ENCODE measurements at places on chromosomes 2 and 18.
A peak's percentile ranks its signal among the peaks of the same experiment; 100 is the strongest.

GRCh38 chr2:109054865-109055264 lies 65.8 kb upstream of the EDAR start:
- DNase-seq: no peak

DNA sequence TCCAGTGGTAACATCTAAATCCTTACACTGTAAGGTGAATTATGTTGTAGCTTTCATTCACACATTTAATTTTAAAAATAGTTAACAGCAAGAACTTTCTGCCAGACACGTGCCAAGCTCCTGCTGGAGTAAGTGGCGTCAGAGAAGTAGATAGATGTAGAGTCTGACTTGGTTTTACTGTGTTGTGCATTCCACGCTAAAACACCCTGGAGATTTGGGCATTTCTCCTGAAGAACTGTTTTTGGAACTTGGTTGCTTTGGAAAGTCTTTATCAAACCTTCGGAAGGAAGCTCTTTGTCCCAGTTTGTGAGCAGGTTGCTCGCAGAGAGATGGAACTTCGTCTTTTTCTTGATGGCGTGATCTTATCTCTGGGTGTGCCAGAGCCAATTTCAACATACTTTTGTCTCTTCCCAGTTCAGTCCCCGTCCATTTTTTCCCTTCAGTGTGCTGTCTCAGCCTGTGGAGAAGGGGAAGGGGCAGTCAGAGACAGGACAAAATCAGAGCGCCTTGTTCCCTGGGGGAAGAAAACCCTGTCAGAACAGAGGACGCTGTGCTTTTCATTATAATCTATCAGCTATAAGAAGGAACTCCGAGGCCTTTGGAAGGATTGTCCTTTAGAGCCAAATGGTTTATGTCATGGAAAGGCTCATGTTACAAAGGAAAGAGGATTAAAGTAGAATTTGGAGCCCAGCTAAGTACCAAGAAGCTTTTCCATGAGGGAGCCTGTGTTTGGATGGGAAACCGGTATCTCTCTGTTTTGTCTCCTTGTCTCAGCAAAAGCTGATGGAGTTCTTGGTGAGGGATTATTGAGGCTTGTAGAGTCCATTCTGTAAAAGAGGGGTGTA lies 18.9 kb downstream of the GRHL1 start:
- no peak for DNase-seq

DNA sequence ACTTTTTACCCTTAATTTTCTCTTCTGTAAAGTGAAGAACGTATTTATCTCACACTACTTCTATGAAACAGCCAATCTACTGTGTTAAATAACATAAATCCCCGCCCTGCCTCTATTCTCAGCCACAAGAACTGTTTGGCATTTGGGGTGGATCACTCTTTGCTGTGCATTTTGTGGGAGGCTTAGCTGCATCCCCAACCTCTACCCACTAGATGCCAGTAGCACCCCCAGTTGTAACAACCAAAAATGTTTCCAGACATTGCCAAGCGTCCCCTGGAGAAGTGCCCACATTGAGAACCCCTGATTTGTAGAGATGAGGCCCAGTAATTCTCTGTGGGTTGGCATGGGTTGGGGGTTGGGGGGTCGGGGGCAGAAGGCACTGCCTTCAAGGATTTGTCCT lies 94.7 kb upstream of the BOD1L2 start:
- DNase-seq: no peak

DNA sequence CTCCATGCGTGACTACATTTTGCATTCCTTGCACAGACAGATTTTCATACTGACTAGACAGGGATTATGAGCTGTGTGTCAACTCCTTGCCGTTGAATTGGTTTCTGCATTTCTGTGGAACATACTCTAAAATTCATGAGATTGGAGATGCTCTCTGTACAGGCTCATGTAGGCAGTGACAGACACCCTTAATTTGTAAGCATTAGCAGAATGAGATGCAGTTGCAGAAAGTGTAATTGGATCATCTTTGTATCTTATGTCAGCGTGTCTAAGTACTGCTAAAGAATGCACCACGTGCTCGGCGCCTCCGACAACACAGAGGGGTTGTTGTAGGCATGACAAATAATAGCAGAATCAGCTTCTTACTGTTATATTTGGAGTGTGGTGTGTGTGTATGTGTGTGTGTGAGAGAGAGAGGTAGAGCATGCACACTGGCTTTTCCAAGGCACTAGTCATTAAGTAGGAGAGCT lies 212.4 kb downstream of the CMPK2 start:
- DNase-seq: no peak

- DNase-seq: no peak
These were observed 254.4 kb downstream of the ZNF521 start for GRCh38 chr18:25097569-25098056.

DNA sequence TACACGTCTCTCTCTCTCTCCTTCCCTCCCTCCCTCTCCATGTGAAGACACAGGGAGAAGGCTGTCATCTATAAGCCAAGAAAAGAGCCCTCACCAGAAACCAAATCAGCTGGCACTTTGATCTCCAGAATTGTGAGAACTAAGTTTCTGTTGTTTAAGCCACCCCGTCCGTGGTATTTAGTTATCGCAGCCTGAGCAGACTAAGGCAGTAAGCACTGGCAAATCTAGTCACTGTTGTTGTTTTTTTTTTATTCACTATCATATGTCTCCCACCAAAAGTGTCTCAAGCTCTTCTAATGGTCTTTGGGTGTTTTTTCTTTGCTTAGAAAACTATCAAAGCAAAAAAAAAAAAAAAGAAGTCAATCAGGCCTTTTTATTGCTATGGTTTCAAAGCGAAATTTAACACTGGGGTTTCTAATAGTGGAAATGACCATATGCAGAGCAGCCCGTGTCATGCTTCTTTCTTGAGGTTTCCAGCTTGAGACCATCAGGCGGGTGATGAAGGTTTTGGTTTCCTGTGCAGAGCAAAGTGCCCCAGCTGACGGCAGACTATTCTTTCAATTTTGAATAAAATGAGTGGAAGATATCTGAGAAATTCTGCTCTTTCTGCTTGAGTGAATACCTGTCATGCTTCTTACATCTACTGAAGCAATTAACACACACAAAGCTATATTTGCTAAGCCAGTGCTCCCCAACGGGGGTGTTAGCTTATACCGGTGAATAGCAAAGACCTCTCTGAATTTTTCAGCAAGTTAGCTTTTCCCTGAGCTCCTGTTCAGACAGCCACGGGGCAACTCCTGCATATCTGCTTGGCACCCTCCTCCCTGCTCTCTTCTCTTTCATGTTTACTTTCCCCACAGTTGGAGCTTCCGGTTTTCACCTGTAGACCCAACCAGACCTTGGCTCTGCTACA lies 394.1 kb upstream of the ATP5MC3 start:
- no peak for DNase-seq

GRCh38 chr2:106972782-106973181 lies 86.8 kb upstream of the ST6GAL2 start:
- DNase-seq: no peak

DNA sequence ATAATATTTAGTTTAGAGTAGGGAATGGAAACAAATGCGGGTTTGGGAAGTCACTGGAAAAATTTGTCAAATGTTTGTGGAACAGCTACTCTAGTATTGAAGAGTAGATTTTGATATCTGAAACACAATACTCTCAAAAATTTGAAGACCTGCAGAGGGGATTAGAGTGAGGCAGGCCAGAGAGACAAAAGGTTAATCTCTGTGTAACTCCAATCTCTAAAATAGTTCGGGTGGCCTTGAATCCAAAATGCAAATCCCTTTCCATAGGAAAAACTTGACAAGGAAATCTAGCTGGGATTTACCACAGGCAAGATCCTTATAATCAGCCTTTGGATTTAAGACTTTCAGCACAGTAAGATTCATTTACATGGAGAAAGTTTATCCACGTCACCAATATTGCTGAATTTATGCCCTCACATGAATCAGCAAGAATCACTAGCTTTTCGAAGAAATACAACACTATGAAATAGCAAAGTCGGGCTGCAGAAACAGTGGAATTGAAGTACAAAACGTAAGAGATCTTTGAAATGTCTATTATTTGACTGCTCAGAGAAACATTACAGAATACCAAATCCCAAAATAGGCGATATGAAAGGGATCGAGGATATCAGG lies 423.7 kb upstream of the ZNF804A start:
- DNase-seq: no peak

DNA sequence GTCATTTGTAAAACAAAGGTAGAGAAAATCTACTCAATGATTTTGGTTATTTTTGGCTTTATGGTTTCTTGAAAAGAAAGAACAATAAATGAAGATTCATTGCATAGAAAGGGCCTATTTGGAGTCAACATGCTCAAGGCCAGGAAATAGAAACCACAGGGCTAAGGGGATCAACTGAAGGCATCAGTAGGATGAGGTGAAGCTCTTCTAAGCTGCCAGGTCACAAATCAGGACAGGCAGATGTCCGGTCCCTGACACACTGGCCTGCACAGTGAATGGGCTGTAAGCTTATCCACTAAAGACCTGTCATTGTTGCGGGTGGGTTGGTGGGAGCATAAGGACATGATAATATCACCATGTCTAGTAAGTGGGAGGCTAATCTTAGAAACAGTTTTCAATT lies 31.6 kb upstream of the RNF138 start:
- no peak for DNase-seq

- no peak for DNase-seq
These were observed 301.8 kb upstream of the UBE2E3 start for GRCh38 chr2:180678625-180678972.

DNA sequence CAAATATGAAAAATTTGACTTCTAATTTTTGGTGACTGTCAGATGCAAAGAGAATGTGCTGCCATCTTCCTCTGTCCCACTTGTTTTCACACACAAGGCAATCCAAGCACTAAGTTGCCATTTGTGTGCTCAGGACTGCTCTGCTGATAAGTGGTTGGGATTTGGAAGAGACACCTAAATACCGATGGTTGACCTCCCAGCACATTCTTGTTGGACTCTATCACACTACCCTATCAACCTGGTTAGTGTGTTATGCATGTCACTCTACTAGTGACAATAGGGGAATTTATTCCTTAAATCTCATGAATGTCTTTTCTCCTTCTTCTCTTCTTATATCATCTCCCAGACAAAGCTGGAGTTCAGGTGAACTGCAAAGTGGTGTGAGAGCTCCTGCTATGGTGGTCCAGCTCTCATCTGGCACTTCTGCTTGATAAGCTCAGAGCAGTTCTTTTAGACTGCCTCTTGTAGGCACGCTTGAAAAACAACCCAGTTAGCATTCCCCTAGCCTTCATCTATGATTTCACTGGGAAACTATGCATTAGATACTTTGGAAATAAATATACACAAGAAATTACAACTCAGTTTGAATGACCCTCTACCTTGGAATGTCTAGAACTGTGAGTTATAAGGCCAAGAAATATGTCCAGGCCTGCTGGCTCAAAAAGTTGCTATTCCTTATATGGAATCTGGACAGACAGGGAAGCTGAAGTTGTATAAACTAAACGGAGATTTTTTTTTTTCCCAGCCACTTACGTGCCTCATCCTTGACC lies 404.8 kb downstream of the MEIS1 start:
- no peak for DNase-seq

DNA sequence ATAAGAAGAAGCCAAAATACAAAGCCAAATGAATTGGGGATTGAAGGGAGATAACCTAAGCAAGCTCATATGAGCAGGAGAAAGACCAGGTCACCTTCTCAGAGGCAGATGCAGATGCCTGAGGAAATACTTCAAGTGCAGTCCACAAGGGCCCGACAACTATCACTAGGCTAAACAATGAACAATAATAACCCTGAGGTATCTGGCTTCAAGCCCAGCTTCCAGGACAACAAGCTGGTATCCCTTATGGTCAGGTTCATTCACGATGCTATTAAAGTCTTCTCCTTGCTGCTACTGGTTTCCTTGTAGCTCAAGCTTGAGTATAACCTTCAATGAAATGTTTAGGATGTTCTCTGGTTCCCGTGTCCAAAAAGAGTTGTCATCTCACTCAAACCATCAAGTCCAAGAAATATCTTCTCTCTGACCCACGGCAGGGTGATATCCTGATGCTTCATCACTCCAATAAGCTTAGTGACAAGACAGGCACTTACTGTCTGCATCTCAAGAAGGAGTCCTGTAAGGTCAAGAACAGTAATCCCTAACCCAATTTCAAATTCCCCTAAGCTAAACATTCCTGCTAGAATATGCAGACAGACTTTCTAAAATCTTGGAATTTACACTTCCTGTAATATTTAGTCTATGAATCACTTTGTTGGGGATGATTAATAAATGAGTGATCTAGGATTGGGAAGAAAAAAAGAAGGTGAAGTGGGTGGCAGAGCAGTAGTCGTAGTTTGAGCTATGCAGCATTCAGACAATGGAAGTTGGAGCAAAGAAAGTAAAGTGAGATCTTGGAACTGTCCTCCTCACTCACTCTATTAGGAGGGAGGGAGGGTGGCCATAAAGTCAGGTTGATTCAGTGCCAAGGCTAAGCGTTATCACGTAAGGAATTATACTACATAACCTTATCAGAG lies 33.1 kb downstream of the CHN1 start:
- DNase-seq: no peak

DNA sequence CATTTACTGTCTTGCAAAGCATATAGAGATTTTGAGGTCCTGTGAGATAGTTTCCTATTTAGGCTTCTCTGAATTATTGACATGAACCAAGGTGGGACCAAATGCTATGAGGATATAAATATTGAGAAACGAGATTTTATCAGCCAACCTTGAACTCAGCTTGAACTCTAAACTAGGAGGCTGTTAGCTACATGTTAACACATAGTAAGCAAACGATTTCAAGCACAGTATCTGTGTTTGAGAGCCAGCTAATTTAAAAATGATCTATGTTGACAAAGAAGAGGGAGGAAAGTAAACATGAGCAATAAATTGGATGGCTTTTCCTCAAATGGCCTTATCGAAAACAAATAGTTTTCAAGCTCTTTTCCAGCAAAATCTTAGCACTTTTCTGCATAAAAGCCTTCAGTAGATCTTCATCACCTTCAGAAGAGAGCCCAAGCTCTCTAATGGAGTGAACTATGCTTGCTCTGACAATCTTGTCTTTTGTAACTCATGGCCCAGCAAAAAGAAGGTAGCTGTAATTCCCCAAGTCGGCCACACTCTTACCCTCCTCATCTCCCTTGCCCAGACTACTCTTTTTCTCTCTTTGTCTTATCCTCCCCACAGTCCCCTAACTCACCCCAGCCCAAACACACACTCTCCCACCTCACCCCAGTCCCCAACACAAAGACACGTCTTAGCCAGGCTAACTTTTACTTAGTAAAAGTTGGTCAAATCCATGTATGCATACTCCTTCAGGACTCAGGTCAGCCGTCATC lies 14.7 kb downstream of the CD28 start:
- no peak for DNase-seq

- DNase-seq: peak; percentile 33
These were observed 82.1 kb downstream of the EIF2AK3 start for GRCh38 chr2:88545118-88545517.

DNA sequence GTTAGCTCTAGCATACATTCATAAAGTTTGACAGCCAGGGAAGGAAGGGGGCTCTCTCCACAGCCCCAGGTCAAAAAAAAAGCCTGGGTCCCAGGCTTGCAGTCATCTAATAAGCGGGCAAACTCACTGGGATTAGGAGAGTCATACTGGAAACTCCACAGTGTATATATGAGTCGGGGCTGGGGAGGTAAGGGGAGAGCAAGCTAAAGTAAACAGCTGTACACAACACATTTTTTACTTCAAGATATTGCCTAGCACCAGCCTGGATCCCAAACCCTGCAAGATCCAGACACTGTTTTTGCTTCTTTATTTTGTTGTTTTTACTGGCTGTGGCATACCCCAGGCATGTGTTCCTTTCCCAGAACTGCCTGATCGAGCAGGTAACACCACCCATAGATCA lies 291.3 kb upstream of the TANK start:
- DNase-seq: no peak

Data from CMK (cell line).